ENCODE measurements at places on chromosomes 1 and 21.

DNA sequence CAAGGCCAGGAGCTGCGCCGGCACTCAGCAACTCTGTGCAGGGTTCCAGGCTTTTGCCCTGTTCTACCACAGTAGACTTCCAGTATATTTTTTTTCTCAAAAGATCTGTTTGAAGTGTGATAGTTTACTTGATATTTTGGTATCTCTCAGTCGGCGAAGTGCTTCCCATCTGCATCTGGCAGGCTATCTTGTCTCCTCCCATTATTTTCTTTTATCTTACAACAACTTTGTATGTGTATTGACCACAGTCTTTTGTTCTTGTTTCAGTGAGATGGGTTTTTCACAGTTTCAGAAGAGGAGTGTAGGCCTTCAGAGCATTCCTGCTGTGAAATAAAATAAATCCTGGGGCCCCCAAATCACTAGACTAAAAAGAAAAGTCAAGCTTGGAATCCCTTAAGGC lies 292.9 kb downstream of the PTGER3 start:
- no peak for DNase-seq

- DNase-seq = no peak
These were observed 7.5 kb downstream of the HTR1D start for GRCh38 chr1:23209770-23210169.

GRCh38 chr1:174448531-174448883 lies 743 bp downstream of the GPR52 start:
- no peak for DNase-seq

GRCh38 chr1:3222042-3222692 lies 153.2 kb downstream of the PRDM16 start:
- DNase-seq = no peak

DNA sequence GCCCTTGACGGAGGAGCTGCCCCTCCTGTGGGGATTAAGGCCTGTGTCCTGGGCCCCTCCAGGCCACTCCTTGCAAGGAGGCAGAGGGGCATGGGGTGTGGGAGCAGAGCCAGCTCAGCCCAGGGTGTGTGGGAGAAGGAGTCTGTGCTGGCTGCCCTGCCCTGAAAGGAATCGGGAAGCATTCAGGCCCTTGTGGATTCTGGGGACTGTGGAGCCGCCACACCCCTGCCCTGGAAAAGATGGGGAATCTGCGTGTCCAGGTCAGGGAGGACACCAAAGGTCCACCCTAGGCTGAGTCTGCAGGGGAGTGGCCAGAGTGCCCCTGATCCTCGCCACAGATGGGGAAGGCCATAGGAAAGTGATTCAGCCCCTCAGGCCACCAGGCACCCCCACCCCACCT lies 16.5 kb upstream of the PRDM16 start:
- DNase-seq = no peak

DNA sequence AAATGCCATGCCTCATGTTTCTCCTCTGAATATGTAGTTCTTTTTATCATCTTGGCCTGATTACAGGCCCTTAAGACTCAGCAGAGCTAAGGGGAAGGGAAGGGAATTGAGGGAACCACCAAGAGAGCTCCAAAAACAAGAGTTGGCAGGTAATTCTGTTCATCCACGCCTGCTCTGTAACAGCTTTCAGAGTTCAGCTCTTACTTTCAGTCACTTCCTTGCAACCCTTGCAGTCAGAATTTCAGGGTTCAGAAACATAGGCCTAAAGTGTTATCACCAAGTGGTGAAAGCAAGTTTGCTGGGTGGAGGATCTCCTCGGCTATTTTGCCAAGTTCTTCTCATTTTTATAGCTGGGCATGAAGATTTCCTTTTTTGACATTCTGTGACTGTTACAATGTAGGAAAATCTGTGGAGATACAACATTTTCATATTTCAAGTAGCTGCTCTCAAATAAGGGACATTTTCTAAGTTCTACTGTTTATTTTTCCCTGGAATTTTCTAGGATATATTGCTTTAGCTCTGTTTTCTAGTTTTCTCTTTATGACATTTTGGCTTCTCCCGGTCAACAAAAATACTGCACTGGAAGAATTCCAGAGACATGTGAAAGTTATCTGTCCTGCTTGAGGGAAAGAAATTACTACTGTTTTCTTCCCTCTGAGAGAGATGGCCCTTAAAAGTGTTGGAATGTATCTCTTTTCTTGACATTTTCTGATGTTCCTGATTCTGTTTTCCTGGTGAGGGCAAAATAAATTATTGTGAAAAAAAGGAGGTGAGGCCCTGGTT lies 251.8 kb upstream of the ST6GALNAC5 start:
- DNase-seq = no peak

DNA sequence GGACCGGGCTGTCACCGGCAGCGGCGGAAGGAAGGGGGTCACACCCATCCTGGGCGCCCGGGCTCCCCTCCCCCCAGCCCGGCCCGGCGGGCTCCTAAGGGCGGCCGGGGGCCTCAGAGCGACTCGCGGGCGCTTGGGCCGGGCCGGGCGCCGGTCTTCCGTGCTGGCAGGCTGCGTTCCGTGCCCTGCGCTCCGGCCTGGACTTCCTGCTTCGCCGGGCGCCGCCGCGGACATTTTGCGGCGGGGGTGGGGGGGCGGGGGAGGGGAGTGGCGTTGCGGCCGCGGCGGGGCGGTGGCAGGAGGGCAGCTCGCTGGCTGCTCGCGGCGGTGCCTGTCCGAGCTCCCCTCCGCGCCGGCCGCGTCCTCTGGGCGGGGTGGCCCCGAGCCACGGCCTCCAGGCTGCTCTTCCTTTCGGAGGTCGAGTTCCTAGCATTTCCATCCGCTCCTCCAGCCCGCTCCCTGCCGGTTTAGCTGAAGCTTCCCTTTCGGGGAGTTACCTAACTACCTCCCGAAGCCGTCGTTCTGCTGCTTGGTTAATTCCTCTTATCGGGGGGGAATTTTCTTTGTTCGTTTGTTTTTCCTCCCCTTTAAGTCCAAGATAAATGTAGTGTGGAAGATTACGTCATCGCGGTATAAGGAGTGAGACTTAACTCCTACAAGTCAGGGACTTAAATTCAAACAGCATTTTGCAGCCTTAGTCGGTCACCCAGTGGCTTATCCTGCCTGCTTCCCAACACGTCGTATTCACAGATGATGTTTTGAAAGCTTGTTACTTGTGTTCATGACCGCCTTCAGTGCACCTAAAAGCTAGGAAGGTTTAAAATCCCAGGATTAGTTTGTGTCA lies 730 bp downstream of the CDC42 start:
- peak; percentile 73 for DNase-seq

GRCh38 chr1:218811497-218811896 lies 362.2 kb upstream of the LYPLAL1 start:
- DNase-seq = no peak

DNA sequence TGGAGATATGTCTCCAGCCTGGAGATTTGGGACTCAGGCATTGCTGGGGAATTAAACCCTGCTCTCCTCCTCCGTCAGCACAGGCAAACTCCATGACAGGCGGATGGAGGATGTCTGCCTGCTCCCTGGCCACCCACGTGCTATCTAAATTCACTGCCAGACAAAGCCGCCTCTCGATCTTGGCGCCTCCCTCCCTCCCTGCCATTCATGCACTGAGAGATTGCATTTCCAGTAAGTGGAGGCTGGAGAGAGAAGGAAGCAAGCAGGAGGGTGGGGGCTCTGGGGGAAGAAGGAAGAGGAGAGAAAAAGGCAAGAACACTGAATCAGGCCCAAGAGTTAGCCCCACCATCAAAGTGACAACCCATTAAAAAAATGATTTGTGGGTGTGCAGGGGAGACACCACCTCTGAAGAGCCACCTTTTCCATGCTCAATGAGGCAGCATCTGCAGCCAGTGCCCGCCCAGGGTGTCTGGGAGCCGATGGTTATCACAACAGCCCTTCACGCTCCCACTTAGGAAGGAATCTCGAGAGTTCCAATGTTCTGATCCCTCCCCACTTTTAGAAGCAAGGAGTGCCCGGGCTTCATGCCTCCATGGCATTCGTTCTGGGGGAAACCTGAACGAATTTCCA lies 183.0 kb downstream of the HIVEP3 start:
- DNase-seq = no peak

DNA sequence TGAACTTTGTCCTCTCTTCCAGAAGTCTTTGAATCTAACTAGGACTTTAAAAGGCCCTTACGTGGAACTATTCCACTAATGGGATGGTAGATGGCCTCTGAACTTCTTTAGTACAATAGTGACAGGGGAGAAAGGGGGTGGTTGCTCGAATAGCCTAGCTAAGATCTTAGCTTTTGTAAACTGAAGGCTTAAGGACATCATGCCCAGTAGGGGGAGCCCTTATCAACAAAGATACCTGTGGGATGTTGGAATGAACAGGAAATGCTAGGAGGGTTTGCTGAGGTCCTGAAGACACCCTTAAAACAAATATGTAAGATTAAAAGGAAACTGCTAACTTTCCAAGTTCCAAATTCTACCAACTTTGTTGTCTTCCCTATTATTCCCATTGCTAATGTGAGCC lies 33.2 kb downstream of the NHLH2 start:
- DNase-seq = no peak

DNA sequence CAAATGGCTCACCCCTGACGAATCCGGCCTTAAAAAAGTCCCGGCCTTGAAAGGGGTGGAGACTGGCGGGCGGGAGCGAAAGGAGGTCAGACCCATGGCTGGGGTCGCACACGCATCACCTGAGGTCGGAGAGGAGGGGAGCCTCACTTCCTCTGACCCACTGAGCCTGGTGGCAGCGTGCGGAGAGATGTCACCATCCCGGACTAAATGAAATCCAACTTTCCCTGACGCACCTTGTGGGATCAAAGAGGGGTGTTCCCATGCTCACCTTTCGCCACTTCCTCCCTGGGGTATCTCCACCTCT lies 709 bp upstream of the SLC41A1 start:
- no peak for DNase-seq

DNA sequence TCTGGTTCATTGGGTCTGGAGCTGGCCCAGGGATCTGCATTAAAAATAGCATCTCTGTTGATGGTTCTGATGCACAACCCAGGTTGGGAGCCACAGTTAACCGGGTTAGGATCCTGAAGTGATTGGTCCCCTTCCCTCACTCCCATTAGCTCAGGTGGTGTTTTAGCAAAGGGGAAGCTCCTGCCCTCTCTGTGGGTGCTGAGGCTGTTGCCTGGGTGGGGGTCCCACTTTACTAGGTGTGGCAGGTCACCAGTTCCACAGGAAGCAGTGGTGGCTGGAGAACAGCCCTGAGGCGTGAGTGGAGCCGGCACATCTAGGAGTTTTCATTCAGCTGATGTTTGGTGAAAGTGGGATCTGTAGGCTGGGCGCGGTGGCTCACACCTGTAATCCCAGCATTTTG lies 86.5 kb downstream of the MAN1C1 start:
- no peak for DNase-seq

DNA sequence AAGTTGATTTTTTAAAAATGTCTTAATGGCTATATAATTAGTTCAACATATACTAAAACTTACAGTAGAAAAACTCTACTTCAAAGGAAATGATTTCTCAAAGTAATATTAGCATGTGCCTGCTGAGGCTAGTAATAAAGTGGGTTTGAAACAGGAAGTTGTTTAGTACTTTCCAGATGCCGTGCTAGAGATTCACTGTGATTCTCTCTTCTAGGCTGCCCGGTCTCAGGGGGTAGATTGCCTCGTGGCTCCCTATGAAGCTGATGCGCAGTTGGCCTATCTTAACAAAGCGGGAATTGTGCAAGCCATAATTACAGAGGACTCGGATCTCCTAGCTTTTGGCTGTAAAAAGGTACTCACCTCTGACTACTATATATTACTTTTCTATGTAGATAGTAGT lies 9.1 kb downstream of the EXO1 start:
- DNase-seq = no peak

DNA sequence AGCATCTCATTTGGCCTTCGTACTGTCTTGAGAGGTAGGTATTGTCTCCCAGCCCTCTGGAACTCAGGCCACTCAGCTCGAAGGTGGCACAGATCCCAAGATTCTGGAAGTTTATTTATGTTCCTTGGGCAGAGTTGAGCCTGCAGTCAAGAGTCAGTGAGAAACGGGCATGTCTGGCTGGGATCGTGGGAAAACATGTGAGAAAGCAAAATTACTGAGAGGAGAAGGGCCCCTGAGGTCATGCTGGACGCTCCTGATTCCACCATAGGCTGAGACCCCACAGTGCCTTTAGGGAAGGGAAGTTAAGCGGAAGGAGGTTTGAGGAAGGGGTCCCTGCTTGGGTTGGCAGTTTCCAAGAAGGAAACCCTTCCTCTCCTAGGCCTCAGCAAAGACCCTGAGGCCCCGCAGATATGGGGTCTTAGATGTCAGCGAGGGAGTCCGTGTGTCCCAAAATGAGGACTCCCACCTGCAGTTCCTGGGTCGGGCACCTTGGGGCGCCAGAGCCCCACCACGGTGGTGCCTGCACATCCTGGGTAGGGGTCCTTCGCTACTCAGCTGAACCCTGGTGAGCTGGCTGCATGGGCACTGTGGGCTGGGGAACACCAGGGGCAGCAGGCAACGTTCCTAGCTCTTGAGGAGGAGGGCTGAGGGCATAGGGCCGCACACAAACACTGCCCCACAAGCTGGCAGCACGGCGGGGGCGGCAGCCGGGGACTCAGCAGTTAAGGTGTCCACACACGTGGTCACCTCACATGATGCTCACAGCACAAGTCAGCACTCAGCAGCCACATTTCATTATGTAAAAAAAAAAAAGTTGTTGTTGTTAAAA lies 12.3 kb upstream of the SEMA4A start:
- DNase-seq = peak; percentile 50

DNA sequence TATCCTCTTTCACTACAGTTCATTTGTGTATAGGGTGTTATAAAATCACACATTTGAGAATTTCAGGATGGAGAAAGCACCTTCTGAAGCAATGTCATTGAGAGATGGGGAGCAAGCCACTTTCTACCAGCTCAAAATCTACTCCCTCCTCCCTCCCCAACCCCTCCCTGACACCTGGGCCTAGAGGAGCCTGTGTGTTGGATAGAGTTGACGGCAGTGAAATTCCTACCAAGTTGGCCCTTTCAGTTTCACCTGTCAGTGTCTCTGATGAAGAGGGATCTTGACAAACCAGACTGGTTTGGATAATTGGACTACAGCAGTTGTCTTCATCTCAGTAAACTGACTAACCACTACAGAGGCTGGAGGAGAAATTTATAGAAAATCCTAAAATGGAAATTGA lies 125.0 kb upstream of the HOOK1 start:
- no peak for DNase-seq

- DNase-seq = no peak
These were observed 131.2 kb downstream of the AK5 start for GRCh38 chr1:77412820-77413530.

DNA sequence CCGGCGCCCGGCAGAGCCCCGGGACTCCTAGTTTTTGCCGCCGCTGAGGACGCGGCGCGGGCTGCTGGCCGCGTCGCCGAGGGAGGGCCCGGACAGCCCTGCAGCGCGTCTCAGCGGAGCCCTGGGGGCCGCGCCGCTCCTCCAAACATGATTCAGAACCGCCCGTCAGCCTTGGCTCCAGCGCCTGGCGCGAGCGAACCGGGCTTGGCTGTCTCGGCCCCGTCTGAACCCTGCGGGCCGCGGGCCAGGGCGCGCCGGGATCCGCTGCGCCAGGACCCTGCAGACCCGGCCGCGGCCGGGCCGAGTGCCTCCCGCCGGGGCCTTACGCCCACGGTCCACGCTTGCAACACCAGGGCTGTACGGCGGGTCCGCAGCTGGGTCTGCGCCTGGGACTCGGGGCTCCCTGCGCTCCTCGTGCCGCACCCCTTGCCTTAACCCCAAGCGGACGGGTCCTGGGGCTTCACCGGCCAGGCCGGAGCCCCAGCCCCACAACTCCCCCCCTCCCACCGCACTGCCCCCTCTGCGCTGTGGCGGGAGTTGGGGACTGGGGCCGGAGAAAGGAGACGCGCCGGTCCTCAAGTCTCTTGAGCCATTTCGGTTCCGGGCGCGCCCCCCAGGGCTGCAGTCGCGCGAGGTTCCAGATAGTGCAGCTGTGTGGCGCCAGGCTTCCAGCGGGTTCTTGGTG lies 48.4 kb upstream of the CD34 start:
- DNase-seq = peak; percentile 7

All from C1 segment of cervical spinal cord (tissue), 14 donors.